Testis (tissue), 5 donors: ENCODE measurements at places on chromosomes 6 and 20. TPM values are rescaled to one million over a fixed set of nuclear protein-coding genes. Genes with fewer than 3 reads are reported as not detected.

- H3K4me3 ChIP-seq, result no peak overlapping the region
- peak; percentile 53 for DNase-seq
- H3K36me3 ChIP-seq, result no peaks in the 10 kb centered on the region
- no peaks in the 10 kb centered on the region for H3K27me3 ChIP-seq
Measured at GRCh38 chr20:10848810-10849370, 175.1 kb upstream of the JAG1 start.

DNA sequence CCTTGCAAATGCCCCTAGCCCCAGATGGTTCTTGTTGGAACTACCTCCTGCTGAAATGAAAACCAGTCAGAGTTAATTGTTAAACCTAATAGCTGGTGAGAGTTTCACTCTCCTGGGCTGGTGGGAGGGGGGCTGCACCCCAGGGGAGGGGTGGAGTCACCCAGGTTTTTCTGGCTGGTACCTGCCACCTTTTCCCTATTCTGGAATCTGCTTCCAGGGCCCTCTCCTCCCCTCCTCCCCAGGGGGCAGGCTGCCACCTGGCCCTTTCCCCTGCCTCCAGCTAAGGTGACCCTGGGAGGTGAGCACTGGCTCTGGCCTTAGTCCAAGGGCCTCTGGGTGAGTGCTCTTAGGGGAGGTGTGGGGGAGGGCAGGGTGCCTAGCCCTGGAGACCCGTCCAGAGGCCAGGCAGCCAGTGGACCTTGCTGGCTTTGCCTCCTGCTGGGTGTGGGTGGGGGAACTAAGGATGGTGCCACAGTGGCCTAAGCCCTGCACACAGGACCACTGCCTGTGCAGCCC is 48.8 kb upstream of the EPB41L1 start:
- no peak for DNase-seq
- H3K36me3 ChIP-seq, result no peaks in the 10 kb centered on the region
- no peak overlapping the region for H3K4me3 ChIP-seq
- H3K4me1 ChIP-seq, result peaks cover 19% of the 10 kb centered on the region
- H3K27me3 ChIP-seq, result no peaks in the 10 kb centered on the region
- H3K27ac ChIP-seq, result no peak overlapping the region

The DACT2 gene
- 2.0 TPM for total RNA-seq

DNA sequence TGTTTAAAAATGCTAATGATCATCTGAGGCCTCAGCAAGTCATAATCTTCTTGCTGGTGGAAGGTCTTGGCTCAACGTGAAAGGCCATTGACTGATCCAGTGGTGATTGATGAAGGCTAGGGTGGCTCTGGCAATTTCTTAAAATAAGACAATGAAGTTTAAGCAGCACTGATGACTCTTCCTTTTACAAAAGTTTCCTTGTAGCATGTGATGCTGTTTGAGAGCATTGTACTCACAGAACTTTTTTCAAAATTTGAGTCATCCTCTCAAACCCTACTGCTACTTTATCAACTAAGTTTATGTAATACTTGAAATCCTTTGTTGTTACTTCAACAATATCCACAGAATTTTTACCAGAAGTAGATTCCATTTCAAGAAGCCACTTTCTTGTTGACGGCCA is 382.3 kb downstream of the ESR1 start:
- H3K27me3 ChIP-seq, result no peaks in the 10 kb centered on the region
- no peak overlapping the region for H3K27ac ChIP-seq
- no peaks in the 10 kb centered on the region for H3K4me1 ChIP-seq
- no peaks in the 10 kb centered on the region for H3K36me3 ChIP-seq
- H3K4me3 ChIP-seq, result no peak overlapping the region
- no peak for DNase-seq

GRCh38 chr20:1579488-1579887 is 22.0 kb upstream of the SIRPD start:
- no peaks in the 10 kb centered on the region for H3K27me3 ChIP-seq
- DNase-seq, result no peak
- no peak overlapping the region for H3K4me3 ChIP-seq
- no peaks in the 10 kb centered on the region for H3K4me1 ChIP-seq

GRCh38 chr6:129565811-129566210 is 144.2 kb downstream of the ARHGAP18 start:
- H3K4me3 ChIP-seq, result no peak overlapping the region
- H3K27ac ChIP-seq, result no peak overlapping the region
- peaks cover 2% of the 10 kb centered on the region for H3K4me1 ChIP-seq
- peak; percentile 74 for DNase-seq
- H3K36me3 ChIP-seq, result no peaks in the 10 kb centered on the region

DNA sequence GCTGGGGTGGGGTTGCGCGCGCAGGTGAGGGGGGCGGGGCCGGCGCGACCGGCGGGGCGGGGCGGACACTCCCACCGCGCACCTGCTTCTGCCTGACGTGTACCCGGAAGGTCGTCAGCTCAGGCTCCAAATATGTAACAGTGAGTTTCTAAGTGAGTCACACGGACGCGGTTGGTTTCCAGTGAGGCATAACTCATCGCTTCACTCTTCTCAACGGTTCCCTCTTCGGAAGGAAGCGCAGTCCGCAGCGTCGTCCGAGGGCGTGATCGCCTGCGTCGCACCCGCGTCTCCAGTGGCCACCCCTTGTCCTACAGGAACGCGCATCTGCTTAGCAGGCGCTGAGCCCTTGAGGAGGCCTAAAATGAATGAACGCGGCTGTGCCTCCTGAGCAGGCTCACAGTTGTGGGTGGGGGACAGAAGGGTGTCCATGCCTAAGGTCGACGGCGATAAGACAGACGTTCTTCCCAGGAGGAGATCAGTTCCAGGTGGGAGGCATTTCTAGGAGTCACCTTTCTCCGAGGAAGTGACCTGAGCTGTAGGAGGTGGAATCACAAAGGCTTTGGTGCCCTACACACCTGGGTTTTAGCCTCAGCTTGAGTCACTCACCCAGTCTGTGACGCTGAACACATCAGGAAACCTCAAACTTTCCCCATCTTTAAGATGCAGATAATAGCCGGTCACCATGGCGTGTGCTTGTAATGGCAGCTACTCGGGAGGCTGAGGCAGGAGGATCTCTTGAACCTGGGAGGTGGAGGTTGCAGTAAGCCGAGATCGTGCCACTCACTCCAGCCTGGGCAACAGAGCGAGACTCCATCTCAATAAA is 50.9 kb upstream of the EZR start:
- DNase-seq, result peak; percentile 93
- H3K4me3 ChIP-seq, result peak overlapping the region; percentile 65
- peak overlapping the region; percentile 85 for H3K27ac ChIP-seq
- H3K36me3 ChIP-seq, result no peaks in the 10 kb centered on the region
- no peaks in the 10 kb centered on the region for H3K4me1 ChIP-seq

GRCh38 chr6:161961796-161962195 is 687.9 kb upstream of the AGPAT4 start:
- H3K4me1 ChIP-seq, result no peaks in the 10 kb centered on the region
- H3K27ac ChIP-seq, result no peak overlapping the region
- no peaks in the 10 kb centered on the region for H3K27me3 ChIP-seq
- no peak overlapping the region for H3K4me3 ChIP-seq
- no peaks in the 10 kb centered on the region for H3K36me3 ChIP-seq

DNA sequence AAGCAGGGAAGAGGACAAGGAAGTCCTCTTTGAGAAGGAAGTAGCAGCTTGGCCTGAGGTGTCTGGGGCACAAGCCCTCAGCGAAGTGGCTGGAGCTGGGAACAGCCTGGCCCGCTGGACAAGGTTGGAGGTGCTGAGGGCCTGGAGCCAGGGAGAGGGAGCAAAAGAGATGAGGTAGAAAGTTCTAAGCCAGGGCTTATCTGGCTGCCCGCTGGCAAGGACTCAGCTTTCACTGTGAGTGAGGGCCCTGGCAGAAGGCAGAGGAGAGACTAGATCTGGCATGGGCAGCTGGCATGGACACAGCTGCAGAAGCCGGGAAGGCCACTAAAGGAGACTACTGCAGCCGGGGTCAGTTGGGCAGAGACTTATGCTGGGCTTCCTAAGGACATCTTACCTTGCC is 21.8 kb upstream of the PCMTD2 start:
- DNase-seq, result peak; percentile 81
- no peak overlapping the region for H3K4me3 ChIP-seq
- no peak overlapping the region for H3K27ac ChIP-seq

The INSM1 gene
- total RNA-seq, result 2.8 TPM

GRCh38 chr6:127343809-127344659 is 625 bp upstream of the ECHDC1 start:
- H3K36me3 ChIP-seq, result no peaks in the 10 kb centered on the region
- peak overlapping the region; percentile 74 for H3K4me3 ChIP-seq
- peaks cover 23% of the 10 kb centered on the region for H3K4me1 ChIP-seq
- no peaks in the 10 kb centered on the region for H3K27me3 ChIP-seq
- H3K27ac ChIP-seq, result peak overlapping the region; percentile 90

DNA sequence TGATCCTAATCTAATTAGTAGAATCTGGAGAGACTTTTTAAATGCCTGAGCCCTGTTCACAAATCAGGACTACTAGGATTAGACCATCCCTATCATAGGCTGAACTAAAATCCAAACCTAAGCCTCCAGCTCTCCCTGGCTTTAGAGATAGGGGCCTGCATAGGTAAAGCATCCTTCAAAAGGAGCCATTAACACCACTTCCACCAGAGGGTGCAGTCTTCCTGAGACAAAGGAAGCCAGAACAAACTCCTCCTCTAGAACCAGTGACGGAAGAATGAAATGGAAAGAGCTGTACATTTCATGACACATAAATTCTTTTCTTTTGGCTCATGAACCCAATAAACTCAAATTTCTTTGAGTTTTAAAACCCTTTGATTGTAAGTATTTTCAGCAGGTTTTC is 291.2 kb upstream of the ADGRB3 start:
- no peak overlapping the region for H3K27ac ChIP-seq
- no peak overlapping the region for H3K4me3 ChIP-seq
- no peaks in the 10 kb centered on the region for H3K4me1 ChIP-seq
- H3K27me3 ChIP-seq, result no peaks in the 10 kb centered on the region
- DNase-seq, result peak; percentile 69
